ENCODE measurements at places on chromosomes 5 and 9.

GRCh38 chr5:83889971-83890745 is 169.5 kb upstream of the HAPLN1 start:
- DNase-seq, result no peak

- no peak for DNase-seq
These were observed 132.0 kb downstream of the IZUMO3 start for GRCh38 chr9:24413651-24414050.

DNA sequence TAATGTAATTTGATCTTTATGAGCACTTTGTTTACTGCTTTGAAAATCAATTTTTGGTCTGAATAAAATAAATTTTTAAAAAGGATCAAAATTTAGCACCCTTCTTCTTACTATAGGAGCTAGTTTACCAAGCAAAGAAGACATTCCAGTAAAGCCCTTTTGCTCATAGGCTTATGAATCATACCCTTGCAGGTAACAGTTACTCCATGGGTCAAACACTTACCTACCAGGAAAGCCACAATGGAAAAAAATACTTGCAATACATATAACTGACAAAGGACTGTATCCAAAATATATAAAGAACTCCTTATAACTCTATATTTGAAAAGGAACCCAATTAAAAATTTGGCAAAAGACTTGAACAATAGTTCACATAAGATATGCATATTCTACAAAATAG is 66.6 kb downstream of the SHOC1 start:
- DNase-seq, result no peak

DNA sequence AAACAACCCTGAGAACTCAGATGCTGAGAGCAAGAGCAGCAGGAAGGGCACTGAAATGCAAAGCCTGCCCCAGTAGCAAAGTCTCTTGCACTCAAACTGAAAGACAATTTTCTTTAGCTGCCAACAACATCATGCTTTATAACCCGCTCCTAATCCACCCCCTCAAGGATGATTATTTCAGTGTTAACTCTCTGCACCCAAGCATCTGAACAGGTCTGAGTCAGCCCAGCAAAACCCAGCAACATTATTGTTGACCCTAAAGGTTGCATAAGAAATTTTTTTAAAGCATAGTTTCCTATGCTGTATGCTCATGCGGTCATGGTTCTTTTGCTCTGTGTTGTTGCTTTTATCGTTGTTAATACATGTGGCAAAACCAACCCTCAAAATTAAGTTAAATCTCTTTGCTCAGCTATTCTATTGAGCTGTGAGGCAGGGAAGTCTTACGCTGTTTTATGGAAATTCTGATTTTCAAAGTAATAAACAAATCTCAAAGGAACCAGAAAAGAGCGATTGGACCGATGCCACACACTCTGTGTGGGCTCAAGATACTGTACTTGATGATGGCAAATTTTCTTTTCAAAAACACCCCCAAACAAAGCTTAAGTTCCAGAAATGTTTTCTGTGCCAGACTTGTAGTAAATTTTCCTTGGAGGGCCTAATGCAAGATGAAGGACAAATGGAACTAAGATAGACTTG is 440.6 kb upstream of the MPDZ start:
- DNase-seq, result no peak

DNA sequence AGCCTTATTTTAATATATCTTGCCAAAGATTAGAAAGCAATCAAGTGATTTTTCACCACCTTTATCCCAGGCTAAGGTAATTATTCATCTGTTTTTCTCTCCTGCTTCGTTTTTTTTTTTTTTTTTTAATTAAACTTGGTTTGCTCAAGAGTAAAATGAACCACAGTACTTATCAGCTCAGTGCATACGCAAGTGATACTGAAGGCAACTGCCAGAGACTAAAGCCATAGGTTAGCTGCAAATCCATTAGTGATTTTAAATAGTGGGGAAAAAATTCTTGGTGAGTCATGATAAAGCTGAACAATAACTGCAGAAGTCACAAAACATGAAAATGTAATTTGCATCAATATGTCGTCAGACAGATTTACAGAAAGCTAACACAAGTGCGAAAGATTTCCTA is 829.1 kb downstream of the PTPRD start:
- DNase-seq, result no peak

GRCh38 chr5:122054266-122054665 is 23.8 kb downstream of the LOX start:
- DNase-seq, result no peak

DNA sequence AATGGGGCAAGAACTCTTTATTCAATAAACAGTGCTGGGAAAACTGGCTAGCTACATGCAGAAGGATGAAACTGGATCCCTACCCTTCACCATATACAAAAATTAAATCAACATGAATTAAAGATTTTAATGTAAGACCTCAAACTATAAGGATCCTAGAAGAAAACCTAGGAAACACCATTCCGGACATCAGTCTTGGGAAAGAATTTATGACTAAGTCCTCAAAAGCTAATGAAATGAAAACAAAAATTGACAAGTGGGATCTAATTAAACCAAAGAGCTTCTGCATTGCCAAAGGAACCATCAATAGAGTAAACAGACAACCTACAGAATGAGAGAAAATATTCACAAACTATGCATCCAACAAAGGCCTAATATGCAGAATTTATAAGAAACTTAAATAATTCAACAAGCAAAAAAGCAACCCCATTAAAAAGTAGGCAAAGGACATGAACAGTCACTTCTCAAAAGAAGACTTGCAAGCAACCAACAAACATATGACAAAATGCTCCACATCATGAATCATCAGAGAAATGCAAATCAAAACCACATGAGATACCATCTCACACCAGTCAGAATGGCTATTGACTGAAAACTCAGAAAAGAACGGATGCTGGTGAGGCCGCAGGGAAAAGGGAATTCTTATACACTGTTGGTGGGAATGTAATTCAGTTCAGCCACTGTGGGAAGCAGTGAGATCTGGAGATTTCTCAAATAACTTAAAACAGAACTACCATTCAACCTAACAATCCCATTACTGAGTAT is 104.3 kb upstream of the MAP3K1 start:
- DNase-seq, result no peak

DNA sequence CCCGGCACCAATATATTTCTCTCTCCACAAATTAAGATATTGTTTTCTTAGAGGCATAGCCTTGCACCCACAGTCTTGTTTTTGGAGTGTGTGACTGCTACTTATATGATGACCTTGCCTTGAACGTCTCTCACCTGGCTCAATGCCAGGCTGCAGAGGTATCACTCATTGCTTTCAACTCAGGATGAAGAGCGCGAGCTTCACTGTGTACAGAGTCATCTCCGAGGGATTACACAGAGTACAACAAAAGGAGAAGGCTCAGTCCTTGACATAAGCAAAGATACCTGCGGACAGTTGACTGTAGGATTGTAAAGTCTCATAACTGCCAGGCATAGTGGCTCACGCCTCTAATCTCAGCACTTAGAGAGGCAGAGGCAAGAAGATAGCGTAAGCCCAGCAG is 53.8 kb downstream of the CD180 start:
- no peak for DNase-seq

DNA sequence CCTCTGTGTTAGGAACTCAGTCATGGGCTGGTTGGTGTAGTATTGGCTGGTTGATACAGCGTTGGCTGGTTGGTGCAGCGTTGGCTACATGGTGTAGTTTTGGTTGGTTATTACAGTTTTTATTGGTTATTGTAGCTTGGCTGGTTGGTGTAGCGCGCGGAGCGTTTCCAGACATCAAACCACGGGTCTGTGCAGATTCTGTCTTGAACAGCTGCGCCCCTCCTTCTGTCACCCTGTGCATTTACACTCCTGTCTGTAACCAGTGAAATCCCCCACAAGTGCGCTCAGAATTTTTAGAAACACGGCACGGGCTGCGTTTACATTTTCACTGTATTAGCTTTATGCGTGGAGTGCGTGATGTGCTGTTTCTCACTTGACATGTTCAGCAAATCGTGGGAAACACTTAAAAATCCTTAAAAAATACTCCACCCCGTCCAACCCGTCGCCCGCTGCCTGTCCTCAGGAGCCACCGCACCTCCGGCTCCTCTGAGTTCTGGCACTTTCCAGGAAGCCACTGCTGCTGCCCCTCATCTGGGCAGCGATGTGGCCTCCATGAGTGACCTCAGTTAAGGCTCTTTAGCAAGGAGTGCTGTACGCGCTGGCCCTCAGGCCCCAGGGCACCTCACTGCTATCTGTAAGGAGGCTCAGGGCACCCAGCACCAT is 20.8 kb downstream of the NKD2 start:
- DNase-seq, result no peak

GRCh38 chr5:148913985-148914431 is 87.6 kb downstream of the ADRB2 start:
- no peak for DNase-seq
